ENCODE measurements at places on chromosomes 16 and 17.

GRCh38 chr16:785563-786535, 2.3 kb downstream of the RPUSD1 start:
- DNase-seq, result peak; percentile 32

GRCh38 chr17:48878920-48879898, 13.4 kb upstream of the ATP5MC1 start:
- peak; percentile 67 for DNase-seq

- no peak for DNase-seq
These were observed 29.3 kb upstream of the KDM8 start for GRCh38 chr16:27174007-27174406.

DNA sequence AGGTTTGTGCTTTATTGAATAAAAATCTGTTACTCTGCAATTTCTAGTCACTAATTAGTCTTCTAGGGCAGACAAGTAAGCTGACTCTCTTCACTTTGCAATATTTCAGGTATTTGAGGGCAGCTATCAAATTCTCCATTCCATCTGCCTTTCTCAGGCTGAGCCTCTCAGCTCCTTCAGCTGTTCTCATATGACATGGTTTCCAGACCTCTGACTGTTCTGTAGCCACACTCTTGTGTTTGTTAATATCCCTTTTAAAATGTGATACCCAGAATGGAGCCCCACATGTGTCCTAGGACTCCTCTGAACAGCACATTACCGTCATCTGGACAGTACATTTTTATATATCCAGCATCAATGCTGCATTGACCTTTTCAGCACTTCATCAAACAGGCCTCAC, 46.1 kb upstream of the MTMR4 start:
- DNase-seq, result no peak

All from astrocyte of the spinal cord (primary cell).